HS-27A (cell line): ENCODE measurements at places on chromosomes 16 and 17.

DNA sequence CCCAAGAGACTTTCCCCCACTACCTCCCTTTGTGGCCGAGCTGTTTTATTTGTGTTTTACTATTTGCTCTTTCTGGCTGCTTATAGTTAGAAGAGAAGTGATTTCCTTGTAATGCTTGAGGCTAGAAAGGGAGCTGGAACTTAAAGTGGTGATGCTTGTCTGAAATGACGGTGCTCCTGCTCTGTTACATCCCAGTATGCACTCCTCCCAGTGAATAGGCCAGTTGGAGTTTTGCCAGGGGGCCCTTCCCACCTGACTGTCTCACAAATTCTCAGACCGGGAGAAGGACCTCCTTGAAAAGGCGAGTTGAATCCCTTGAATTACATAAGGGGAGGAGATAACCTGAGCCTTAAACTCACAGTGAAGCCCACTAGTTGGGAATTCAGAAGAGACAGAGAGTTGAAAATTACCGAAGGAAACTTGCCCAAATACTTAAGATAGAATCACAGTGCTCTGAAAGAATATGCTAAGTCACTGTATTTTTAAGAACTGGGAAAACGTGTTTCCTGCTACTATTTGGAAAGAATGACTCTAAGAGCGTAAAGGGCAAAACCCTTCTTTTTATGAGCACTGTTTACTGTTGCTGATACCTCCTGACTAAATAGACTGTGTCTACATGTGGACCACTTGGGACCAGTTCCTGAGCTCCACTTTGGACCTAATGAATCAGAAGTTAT, 84.7 kb upstream of the CLEC3A start:
- no peak for DNase-seq

DNA sequence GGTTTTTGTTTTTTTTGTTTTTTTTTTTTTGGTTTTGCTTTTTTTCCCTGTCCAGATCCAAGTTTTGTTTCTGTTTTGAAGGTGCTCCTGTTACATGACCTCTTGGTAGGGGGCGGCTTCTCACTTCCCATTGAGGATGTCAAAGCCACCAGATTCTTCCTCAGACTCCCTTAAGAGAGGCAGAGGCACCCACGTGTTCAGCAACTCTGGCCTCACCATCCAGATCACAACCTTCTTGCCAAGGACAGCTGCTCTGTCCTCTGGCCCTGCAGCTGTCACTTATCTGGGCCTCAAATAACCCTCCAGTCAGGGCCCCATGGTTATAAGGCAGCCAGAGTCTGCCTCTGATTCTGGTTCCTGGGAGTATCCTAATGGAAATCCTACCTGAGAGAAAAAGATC, 208.5 kb downstream of the STX8 start:
- no peak for DNase-seq

- no peak for DNase-seq
Observed at GRCh38 chr16:14492614-14493013, 137.4 kb downstream of the PARN start.

- DNase-seq: no peak
Observed at GRCh38 chr16:60060731-60061130, 1326.6 kb upstream of the GOT2 start.

DNA sequence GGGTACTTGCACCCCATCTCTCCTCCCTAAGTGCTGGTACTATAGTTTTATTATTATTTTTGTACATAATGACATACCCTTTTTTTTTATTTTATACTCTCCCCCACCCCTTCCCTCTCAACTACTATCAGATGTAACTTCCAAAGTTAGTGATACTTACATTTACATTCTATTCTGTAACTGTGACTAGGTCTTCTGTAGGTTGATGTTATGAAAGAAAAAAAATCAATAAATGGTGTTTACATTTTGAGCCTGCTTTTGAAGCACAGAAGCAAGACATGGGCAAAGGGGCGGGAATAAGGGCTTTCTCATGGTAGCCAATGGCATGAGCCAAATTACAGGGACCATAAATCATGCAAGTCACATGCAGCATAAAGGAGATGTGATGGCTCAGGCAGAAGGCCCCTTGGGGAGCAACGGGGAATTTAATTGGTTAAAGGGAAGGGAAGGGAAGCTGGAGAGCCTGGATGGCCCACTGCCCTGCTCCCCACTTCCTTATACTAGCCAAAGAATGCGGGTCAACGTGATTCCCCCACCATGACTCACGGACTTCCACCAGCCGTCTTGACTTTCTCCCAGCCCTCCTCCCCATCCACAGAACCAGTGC, 2.4 kb upstream of the ACSF2 start:
- DNase-seq: peak; percentile 75

GRCh38 chr17:80848449-80849102, 143.1 kb upstream of the CHMP6 start:
- no peak for DNase-seq

- no peak for DNase-seq
Observed at GRCh38 chr16:28260193-28260592, 32.1 kb upstream of the SBK1 start.

DNA sequence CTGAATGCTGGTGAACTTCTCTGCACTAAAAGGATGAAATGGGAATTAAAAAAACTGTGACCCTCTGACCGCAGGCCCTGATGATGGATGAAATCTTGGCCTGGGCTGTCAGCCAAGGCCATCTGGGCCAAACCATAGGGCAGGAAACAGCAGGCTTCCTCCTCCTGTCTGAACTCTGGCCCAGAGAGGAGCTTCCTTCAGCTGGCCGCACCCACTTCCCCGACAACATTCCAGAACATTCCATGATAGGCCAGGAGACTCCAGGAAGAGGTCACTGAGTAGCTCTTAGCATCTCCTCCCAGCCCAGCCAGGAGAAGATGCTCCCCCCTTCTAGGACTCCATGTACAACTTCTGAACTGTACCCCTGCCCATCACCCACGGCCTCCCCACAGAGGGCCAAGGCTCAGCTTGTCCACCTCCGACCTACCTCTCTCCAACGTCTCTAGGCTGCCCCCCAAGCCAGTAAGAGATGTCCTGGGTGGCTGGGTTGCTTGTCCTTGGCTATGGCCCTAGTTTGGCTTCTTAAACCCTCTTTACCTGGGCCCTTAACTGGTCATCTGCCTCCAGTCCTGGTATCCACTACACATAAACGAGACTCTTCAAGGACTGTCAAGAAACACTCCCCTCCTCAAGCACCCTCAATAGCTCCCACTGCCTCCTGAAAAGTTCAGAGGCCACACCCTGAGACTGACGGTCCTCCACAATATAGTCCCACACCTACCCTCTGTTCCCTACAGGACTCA, 1.7 kb downstream of the RPH3AL start:
- no peak for DNase-seq

GRCh38 chr17:79702034-79702433, 28.7 kb upstream of the ENPP7 start:
- DNase-seq: no peak

- no peak for DNase-seq
Observed at GRCh38 chr17:56887105-56887504, 26.7 kb downstream of the TRIM25 start.

DNA sequence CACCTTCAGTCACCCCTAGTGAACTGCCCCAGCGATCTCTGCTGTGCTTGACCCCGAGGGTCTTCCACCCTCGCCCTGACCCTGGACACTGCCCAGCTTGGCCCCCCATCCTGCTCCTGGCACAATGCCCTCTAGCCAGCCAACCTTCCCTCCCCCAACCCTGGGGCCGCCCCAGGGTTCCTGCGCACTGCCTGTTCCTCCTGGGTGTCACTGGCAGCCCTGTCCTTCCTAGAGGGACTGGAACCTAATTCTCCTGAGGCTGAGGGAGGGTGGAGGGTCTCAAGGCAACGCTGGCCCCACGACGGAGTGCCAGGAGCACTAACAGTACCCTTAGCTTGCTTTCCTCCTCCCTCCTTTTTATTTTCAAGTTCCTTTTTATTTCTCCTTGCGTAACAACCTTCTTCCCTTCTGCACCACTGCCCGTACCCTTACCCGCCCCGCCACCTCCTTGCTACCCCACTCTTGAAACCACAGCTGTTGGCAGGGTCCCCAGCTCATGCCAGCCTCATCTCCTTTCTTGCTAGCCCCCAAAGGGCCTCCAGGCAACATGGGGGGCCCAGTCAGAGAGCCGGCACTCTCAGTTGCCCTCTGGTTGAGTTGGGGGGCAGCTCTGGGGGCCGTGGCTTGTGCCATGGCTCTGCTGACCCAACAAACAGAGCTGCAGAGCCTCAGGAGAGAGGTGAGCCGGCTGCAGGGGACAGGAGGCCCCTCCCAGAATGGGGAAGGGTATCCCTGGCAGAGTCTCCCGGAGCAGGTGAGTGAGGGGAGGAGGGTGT, at the start of gene TNFSF13:
Gene TNFSF13, plus strand, starts transcription at position 207 of the 776 bp plus-strand sequence. Its CDS starts 290 bp downstream, at position 497.
- DNase-seq: no peak

- DNase-seq: no peak
Observed at GRCh38 chr17:70166615-70167014, 2.7 kb upstream of the KCNJ2 start.
